KBM-7 (cell line): ENCODE measurements at places on chromosomes 4 and X.

- DNase-seq: peak; percentile 95
Observed at GRCh38 chr4:128916832-128917231, 107.3 kb downstream of the JADE1 start.

- no peak for DNase-seq
Observed at GRCh38 chr4:87545052-87545451, 15.9 kb upstream of the SPARCL1 start.

DNA sequence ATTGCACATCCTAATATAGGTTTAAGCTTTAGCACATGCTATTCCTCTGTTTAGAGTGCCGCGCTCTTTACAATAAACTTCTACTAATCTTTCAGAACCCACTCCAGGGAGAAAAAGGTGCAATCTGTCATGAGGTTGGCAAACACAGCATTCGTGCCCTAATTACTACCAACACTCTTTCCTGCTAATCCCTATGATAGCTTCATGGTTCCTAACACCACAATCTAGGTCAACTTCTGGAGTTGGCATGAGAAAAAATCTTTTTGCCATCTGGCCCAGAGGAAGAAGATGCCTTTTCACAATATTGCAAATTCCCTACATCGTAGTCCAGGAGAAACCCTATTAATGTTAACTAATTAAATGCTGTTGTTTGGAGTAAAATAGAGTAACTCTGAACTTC, 39.6 kb downstream of the TMA16 start:
- no peak for DNase-seq

- no peak for DNase-seq
Observed at GRCh38 chr4:88792821-88793220, 95.2 kb upstream of the NAP1L5 start.

DNA sequence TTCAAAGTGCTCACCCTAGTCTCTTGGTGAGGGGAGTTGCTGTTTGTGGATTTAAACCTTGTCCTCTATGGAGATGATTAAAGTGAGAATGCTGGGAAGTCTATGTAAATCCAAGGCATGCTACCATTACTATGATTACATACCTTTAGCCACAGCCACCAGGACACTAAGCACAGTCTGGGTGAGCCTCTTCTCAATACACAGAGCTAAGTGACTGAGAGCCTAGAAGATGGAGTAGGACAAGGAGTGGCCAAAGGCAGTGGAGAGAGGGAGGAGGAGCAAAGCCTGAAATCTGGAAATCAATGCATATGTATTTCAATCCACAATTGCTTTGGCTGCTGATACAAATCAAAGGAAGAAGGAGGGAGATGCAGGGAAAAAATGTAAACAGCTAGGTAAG, 12.7 kb upstream of the TSPAN5 start:
- DNase-seq: no peak
